ENCODE measurements at places on chromosomes 2 and 18. TPM values are rescaled to one million over a fixed set of nuclear protein-coding genes. Genes with fewer than 3 reads are reported as not detected.

Gene TRIM43
- not detected for total RNA-seq

Gene DYSF
- total RNA-seq: not detected

Gene PPIG
- 28.2 TPM for total RNA-seq

DNA sequence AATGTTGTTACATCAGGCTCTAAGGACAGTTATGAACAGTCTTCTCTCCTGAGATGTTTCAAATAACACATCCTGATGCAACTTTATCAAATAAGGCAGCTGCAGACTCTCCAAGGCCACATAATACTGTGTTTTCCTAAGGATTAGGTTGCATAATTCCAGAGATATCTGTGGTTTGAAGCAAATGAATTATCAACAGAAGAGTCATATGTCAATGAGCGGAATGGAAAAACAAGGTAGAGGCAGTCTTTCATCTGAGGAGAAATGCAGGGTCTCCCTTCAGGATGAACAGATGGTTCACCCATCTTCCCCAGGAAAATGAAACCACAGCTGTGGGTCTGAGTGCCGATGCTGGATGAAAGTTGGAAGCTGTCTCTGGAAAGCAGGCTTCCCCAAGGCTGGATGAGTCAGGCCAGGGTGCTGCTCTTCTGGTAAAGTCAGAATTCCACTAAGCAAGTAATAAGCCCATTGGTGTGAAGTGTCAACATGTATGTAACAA, 22.2 kb downstream of the LYG1 start:
- H3K4me3 ChIP-seq: peak overlapping the region; percentile 63
- peaks cover 7% of the 10 kb centered on the region for H3K4me1 ChIP-seq
- peak overlapping the region; percentile 63 for H3K27ac ChIP-seq

DNA sequence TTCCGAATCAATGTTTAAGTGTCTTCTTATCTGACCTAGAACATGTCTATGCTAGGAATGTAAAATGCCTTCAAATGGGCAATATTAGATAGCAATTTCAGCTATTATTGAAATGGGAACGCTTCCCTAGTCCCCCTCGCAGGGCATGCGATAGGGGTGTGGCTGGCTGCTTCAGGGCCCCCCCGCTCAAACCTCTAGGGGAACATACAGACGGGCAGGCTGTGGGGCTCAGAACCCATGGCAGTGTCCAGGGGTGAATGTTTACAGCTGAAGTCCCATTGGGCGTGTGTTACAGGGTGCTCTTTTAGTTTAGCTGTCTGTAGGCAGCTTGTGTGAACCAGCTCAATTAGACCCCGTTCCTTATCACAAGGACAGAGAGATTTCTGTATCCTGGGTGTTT, 315.9 kb downstream of the DSEL start:
- no peak overlapping the region for H3K4me3 ChIP-seq
- H3K36me3 ChIP-seq: no peaks in the 10 kb centered on the region
- H3K4me1 ChIP-seq: no peaks in the 10 kb centered on the region
- no peak overlapping the region for H3K27ac ChIP-seq

GRCh38 chr2:203484266-203485112, 50.6 kb downstream of the RAPH1 start:
- DNase-seq: no peak
- H3K36me3 ChIP-seq: peaks cover 90% of the 10 kb centered on the region
- H3K4me3 ChIP-seq: no peak overlapping the region
- no peaks in the 10 kb centered on the region for H3K4me1 ChIP-seq

GRCh38 chr2:173555833-173556232, 201.2 kb downstream of the CDCA7 start:
- no peak for DNase-seq
- no peak overlapping the region for H3K27ac ChIP-seq
- H3K27me3 ChIP-seq: peaks cover 35% of the 10 kb centered on the region

DNA sequence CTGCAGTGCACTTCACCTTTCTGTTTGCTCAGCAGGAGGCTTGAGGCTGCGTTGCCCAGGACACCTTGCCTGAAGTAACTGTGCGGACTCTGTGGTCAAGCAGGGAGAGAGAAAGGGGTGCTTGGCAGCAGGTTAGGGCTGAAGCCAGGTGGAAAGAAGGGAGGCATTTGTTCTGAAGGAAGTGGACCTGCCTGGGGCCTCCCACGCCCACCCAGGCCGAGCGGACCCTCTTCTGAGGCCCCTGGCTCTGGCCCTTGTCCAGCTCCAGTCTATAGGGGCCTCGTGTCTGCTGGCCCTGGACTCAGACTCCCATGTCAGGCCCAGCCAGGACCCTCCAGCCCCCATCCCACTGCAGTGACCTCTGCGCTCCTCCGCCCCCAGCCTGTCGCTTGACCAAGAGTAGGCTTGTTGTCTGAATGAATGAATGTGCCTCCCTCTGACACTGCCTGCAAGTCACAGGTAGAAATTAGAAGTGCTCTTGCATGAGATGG, 2.5 kb downstream of the SNED1 start:
- no peak overlapping the region for H3K27ac ChIP-seq
- H3K4me1 ChIP-seq: peaks cover 4% of the 10 kb centered on the region
- DNase-seq: no peak
- no peak overlapping the region for H3K4me3 ChIP-seq

DNA sequence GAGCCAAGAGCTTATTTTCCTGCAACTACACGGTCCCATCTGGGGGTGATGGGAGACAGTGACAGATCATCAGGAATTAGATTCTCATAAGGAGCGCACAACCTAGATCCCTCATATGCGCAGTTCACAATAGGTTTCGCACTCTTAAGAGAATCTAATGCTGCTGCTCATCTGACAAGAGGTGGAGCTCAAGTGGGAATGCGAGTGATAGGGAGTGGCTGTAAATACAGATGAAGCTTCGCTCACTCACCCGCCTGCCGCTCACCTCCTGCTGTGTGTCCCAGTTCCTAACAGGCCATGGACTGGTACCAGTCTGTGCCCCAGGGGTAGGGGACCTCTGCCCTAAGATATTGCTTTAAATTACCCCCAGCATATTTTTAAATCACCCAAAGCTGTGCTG, 10.8 kb downstream of the LRRFIP1 start:
- DNase-seq: no peak
- 0 out of 2 replicates have a peak, but pooled peaks cover 3% of the 10 kb centered on the region for H3K36me3 ChIP-seq
- no peaks in the 10 kb centered on the region for H3K4me1 ChIP-seq
- no peak overlapping the region for H3K27ac ChIP-seq
- peaks cover 5% of the 10 kb centered on the region for H3K27me3 ChIP-seq
- no peak overlapping the region for H3K4me3 ChIP-seq

DNA sequence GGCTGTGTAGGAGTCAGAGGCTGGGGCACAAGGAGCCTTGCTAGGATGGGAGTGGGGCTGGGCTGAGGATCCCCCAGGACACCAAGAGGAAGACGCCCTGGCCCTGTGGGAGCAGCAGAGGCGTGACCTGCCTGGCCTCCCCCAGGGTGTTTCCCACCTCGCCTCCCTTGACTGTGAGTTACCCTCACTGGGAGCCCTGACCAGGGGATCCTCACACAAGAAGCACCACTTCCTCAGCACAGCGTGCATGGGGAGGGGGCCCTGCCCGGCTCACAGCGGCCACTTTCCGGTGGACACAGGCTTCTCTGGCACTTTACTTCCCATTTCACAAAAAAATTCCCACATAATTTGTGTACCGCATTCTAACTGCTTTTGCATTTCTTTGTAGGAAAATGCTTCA, 187.7 kb downstream of the EIPR1 start:
- no peak overlapping the region for H3K4me3 ChIP-seq
- no peaks in the 10 kb centered on the region for H3K36me3 ChIP-seq
- no peaks in the 10 kb centered on the region for H3K27me3 ChIP-seq
- no peaks in the 10 kb centered on the region for H3K4me1 ChIP-seq
- no peak overlapping the region for H3K27ac ChIP-seq

DNA sequence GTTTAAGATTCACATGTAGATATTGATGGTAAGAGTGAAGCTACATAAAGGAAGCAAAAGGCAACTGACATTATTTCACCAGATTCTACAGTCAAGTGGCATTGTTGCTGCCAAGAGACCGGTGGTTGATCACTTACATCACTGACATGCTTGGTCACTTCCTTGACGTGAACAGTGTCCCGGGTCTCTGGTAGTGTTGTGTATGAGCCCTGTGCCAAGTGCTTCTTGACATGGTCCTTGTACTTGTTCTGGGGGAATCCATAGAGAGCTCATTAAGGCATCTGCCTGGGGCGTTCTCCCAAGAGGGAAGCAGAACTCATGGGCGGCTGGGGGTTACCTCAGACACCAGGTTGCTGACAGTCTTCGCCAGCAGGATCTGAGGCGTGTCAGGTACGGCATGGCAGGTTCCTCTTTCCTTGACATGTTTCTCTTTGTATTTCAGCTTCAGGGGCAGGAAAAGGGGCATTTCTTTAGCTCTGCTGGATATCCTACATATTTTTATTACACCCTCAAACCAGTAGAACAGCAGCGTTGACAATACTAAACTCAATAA, 116.2 kb downstream of the RIF1 start:
- H3K36me3 ChIP-seq: no peaks in the 10 kb centered on the region
- no peaks in the 10 kb centered on the region for H3K4me1 ChIP-seq
- no peak for DNase-seq

DNA sequence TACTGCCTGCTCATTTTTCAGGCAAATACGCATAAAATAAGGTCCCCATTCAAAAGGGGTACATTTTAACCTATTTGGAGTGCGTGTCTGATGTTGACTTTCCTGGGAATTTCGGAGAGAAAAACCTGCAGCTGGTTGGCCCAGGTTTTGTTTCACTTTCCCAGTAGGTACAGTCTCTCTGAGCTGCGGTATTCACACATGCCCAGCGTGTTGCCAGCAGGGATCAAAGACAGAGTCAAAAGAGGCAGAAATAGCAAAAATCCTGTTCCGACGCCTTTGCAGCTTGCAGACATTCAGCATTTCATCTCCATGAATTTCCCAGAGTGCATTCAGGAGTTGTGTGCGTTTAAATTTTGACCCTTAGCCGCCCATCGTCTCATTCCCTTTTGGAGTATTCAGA, 855.4 kb upstream of the CELF4 start:
- H3K27me3 ChIP-seq: no peaks in the 10 kb centered on the region
- no peak for DNase-seq
- H3K36me3 ChIP-seq: no peaks in the 10 kb centered on the region
- H3K4me3 ChIP-seq: no peak overlapping the region

- H3K27me3 ChIP-seq: no peaks in the 10 kb centered on the region
- no peak overlapping the region for H3K27ac ChIP-seq
- H3K4me1 ChIP-seq: peaks cover 9% of the 10 kb centered on the region
- no peaks in the 10 kb centered on the region for H3K36me3 ChIP-seq
- peak; percentile 75 for DNase-seq
Observed at GRCh38 chr2:98568161-98568956, 40.0 kb downstream of the COA5 start.

- H3K4me1 ChIP-seq: peaks cover 48% of the 10 kb centered on the region
- peak overlapping the region; percentile 55 for H3K27ac ChIP-seq
- H3K36me3 ChIP-seq: no peaks in the 10 kb centered on the region
- no peaks in the 10 kb centered on the region for H3K27me3 ChIP-seq
- peak; percentile 76 for DNase-seq
- no peak overlapping the region for H3K4me3 ChIP-seq
Observed at GRCh38 chr2:157190151-157190550, 67.4 kb upstream of the GALNT5 start.

DNA sequence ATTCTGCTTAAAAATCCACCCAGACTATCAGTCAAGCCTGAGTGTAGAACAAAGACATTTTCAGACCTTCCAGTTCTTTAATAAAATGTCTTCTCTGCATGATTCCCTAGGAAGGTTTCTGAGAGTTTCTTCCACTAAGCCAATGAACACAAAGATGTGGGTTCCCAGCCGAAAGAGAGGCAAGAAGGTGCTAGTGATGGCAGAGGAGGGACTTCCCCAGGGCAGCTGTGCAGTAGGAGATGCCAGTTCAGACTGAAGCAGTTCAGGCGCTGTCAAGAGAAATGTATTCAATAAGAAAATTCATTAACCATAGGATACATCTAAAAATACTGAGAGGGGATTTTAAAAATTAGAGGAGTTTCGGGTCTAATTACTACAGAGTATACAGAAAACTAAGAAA, 83.3 kb downstream of the RND3 start:
- H3K36me3 ChIP-seq: no peaks in the 10 kb centered on the region
- no peaks in the 10 kb centered on the region for H3K27me3 ChIP-seq
- H3K4me3 ChIP-seq: peak overlapping the region; percentile 63
- peaks cover 7% of the 10 kb centered on the region for H3K4me1 ChIP-seq

- H3K36me3 ChIP-seq: no peaks in the 10 kb centered on the region
- H3K4me1 ChIP-seq: peaks cover 20% of the 10 kb centered on the region
- H3K4me3 ChIP-seq: no peak overlapping the region
- peak; percentile 40 for DNase-seq
Observed at GRCh38 chr2:101199251-101199791, 48.1 kb upstream of the TBC1D8 start.

GRCh38 chr2:193695367-193695766, 1500.6 kb upstream of the TMEFF2 start:
- no peak overlapping the region for H3K27ac ChIP-seq
- H3K4me1 ChIP-seq: no peaks in the 10 kb centered on the region
- H3K36me3 ChIP-seq: no peaks in the 10 kb centered on the region
- peak; percentile 53 for DNase-seq
- no peaks in the 10 kb centered on the region for H3K27me3 ChIP-seq
